ENCODE measurements at places on chromosomes 5 and 9.

DNA sequence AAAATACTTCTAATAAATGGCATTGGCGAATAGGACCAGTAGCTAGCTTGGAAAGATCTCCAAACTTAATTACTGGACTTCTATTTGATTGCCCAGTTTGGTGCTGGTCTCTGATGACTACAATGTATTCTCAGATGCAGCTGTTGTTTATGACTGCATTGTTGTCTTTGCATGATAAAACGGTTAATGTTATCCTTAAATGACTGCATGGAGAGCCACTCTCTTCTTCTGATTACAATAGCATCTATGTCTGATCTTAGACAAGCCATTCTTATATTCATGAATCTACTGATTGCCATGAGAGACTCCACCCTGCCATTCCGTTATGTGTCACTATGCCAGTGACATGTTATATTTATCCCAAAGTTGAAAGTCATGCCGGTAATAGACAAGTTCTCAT lies 42.9 kb upstream of the ERBIN start:
- no peak for DNase-seq

DNA sequence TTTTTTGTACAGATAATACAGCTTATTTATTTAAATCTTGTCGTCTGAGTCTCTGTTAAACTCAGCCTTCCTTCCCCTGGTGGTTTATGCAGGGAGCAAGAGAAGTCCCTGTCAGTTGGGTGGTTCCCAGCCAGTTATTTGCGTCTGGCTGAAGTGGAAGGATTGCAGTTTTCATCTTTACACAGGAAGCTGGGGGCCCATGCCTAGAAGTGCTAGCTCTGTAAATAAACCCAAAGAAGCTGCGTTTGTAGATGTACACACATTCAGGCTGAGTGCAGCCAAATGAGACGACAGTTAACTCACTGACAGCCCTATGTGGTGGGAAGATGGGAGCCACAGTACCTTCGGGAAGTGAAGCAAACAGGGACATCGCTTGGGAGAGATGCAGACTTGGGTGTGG lies 122.1 kb downstream of the SAXO1 start:
- DNase-seq, result no peak

DNA sequence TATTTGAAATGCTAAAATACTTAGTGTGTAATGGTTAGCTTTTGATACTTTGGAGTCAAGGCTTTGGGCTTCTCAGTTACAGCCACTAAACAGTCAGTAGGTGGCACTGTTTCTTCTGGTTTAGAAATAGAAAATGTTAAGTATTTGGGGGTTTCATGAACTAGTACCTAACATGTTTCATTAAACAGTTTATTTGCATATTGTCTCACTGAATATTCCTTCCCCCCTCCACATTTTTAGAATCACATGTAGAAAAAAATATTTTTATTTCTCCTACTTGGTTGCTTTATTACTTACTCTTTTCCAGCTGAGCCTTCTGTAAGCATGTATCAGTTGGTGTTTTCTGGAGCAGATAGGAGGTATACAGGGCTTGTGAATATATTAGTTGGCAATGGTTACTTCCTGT lies 48.0 kb downstream of the IPO11 start:
- DNase-seq, result no peak

- DNase-seq, result no peak
These were observed 43.9 kb downstream of the AMBP start for GRCh38 chr9:114034196-114034595.

GRCh38 chr5:142014911-142015584 lies 2.2 kb upstream of the GNPDA1 start:
- DNase-seq, result peak; percentile 35

DNA sequence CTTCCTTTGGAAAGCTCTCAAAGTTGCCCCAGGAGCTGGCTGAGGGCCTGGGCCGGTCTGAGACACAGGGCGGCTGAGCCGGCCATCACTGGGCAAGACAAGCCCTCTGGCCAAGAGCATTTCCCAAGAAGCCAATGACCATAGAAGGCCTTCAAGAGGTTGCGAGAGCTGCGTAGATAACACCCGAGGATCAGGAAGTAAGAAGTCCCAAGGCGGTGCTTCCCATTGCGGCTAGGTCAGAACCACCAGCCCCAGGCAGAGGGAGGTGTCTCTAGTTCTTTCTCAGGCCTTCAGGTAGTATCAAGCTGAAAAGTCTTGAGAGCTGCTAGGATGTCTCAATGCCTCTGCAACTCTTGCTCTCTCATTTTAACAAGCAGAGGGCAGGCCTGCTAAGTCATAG lies 54.0 kb upstream of the C5orf58 start:
- DNase-seq, result no peak

DNA sequence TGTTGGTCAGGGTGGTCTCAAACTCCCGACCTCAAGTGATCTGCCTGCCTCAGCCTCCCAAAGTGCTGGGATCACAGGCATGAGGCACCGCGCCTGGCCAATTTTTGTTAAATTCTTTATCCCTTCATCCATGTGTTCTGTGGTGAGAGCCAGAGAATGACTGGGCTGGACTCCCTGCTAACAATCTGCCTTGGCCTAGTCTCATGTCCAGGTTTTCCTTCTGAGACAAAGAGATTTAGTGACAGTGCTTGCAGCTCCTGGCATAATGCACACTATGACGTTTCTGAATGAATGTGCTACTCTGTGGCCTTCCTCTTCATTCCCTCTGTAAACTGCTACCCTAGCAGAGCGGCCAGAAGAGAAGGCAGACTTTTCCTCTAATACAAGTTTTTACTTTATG lies 79.3 kb downstream of the FOXD1 start:
- DNase-seq, result no peak

GRCh38 chr5:145619806-145620310 lies 215.3 kb downstream of the PRELID2 start:
- DNase-seq, result no peak

DNA sequence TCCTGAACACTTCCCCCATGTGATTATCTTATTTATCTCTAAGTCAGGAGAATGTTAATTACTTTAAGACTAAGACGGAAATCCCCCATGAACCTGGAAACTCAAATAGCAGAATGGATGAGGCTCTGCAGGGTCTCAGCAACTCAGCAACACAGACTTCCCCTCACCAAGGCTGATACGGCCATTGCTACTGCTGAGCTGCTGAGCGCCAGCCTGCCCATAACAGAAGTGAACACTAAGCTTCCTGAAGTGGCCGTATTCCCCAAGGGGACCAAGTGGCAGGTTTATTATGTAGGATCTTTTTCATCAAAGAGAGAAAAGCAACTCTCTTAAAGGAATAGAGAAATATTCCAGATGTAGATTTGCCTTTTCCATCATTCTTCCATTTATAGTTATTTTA lies 311.1 kb downstream of the RFX3 start:
- DNase-seq, result no peak

DNA sequence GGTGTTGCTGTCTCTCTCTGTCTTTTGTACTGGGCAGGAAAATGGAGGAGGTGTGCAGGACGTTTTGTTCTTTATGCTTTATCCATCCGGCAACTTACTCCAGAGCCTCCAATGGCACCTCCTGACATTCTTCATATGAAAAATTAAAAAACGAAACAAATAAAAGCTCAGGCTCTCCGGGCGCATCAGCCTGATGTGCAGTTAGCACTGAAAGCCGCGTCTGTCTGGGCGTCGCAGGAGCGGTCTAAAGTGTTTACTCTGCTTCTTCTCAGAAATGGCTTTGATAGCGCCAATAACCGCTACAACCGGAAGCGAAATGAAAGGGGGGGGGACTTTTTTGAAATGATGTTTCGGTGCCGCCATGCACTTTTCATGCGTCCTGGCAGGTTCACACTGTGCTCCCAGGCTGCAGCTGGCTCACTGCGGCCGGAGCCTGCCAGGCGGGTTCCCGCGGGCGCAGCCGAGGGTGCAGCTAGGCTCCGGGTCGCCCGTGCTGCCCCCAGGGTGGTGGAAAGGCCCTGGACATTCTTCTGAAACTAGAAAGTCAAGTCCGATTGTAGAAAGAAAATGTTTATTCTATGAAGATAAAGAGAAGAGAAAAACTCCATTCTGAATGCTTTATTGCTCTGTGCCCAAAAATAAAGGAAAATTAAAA lies 407.7 kb upstream of the IRX1 start:
- no peak for DNase-seq

- DNase-seq, result no peak
These were observed 47.5 kb downstream of the RAPGEF6 start for GRCh38 chr5:131587541-131587940.

DNA sequence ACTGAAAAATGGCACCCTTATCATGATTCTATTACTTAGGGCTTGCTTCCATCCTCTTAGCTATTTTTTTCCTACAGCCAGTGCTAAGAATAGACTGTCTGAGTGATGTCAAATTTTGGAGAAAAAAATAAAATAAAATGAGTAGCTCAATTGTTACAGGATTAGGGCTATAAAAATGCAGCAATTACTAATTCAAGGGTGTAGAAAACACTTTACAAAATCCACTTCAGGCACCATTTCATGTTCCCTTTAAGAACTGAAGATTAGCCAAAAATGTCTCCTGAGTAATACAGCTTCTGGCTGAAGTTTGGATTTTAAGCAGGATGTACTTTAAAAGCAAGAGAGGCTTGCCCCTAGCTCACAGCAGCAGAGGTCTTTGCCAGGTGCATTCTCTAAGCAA lies 240.5 kb upstream of the IRX1 start:
- DNase-seq, result no peak

GRCh38 chr5:175012267-175012666 lies 287.9 kb downstream of the MSX2 start:
- no peak for DNase-seq

DNA sequence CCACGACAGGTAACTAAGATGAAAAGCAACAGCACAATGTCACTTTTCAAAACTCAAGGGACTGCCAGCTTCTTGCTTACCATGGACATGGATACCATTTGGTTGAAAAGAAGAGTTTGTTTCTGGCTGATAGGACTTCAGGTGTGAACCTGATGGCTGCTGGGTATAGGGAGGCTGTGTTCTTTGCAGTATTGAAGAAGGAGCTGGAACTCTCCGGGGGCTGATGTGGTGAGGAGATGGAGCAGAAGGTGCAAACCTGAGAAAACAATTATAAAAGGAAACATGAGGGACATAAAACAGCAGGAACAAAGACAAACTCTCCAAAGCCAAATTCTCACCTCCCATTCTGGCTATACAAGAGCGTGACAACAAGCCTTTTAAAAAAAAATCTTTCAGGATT lies 330.1 kb upstream of the RFX3 start:
- DNase-seq, result no peak

GRCh38 chr9:1604942-1605560 lies 410.1 kb upstream of the SMARCA2 start:
- DNase-seq, result no peak

GRCh38 chr9:124629600-124629999 lies 122.4 kb upstream of the NR5A1 start:
- DNase-seq, result no peak

DNA sequence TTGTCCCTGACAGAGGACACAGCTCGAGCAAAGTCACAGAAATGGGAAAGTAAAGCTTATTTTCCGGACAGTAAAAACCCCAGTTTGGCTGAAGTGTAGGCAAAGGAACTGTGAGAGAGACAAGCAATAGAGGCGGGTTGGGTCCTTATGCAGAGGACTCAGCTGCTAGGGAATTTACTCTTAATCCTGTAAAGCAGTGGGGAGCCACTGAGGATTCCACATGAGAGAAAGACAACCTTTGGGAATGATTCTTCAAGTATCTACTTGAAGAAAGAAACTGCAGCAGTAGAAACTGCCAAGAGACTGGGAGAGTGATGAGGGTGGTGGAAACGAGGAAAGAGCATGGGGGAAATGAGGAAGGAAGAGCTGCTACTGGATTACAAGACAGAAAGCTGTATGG lies 20.2 kb downstream of the ASTN2 start:
- no peak for DNase-seq

GRCh38 chr5:116428966-116429365 lies 145.7 kb downstream of the SEMA6A start:
- DNase-seq, result no peak

- DNase-seq, result peak; percentile 61
These were observed 273.1 kb downstream of the ARHGEF28 start for GRCh38 chr5:73899055-73899454.

- DNase-seq, result peak; percentile 63
These were observed 144.5 kb upstream of the TNC start for GRCh38 chr9:115262477-115262876.

- DNase-seq, result no peak
These were observed 221.8 kb downstream of the FAM114A2 start for GRCh38 chr5:153816870-153817269.

GRCh38 chr5:136031711-136032110 lies 2.9 kb downstream of the TGFBI start:
- no peak for DNase-seq

DNA sequence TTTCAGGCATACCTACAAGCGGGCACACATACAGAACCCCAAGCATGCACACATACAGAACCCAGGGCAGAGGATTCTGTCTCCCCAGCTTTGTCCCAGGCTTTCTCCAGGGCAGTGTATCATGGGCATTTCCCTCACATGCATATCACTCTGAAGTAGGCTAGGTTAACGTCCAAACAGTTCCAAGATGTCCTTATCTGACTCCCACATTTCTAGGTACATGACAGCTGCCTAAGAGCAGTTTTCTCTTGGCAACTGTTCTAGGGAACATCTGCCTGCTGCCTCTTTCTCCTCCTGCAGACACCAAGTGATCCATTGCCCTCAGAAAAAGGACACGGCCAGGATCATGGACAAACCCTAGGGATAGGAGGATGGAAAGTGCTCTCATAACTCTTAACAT lies 84.9 kb upstream of the NR3C1 start:
- no peak for DNase-seq

DNA sequence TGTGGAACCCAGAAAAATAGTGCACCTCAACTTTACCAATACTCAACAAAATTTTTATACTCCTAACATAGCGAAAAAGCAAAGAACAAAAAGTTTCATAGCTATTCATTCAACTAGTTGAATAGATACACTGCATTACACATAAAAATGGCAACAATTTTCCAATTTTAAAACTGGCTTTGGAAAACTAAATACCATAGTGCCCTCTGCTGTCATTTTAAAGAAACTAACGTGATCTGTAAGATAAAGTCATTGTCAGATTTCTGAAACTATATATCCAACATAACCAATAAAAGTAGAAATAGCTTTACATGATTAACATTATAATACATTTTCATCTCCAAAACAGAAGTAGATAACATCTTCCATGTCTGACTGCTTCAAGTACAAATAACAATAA lies 31.6 kb downstream of the DTWD2 start:
- DNase-seq, result no peak

DNA sequence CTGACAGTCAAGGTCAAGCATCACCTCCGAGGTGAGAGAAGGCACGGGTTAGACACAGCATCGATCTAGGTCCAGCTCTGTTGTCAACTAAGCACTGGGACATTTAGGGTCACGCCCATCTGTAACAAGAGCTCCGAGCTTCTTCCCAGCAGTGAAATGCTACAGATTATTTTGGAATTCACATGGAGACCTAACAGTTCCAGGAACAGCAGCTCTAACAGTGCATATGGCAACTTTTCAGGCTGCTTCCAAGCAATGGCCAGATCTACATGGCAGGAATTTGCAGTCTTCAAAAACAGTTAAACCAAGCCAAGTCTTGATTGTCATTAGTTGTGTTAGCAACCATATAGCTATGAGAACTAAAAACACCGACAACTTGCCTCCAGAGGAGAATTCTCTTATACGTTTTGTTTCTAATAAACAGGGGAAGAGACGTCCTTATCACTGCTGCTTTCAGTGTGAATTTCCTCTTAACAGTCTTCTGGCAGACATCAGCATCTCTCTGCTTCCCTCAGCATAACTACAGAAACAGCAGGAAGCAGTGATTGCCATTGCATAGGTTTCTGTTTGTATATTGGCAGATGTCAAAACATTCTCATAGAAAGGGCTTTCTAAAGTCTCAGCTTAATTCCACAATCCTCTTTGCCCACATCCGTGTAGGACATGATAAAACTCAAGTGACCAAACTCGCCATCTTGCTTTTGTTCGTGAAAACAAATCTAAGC lies 242.1 kb upstream of the DAPK1 start:
- DNase-seq, result no peak
